EH (cell line): ENCODE measurements at places on chromosomes 5 and 9.

DNA sequence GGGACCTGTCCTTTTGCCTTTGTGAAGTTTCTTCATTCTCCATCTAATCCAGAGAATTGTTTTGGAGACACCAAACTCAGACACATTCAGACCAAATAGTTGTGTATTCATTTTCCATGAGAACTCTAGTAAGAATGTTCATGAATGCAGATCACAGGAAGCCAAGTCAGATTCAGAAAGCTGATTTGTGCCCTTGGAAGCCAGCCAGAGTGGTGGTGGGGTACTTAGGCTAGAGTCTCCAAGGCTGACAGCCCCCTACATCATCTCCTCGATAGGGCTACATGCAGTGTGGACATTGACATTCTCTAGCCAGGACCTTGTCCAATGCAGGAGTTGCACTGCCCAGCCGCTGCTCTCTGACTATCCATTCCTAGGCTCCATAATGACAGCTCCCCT lies 137.6 kb downstream of the UGCG start:
- DNase-seq: peak; percentile 70

DNA sequence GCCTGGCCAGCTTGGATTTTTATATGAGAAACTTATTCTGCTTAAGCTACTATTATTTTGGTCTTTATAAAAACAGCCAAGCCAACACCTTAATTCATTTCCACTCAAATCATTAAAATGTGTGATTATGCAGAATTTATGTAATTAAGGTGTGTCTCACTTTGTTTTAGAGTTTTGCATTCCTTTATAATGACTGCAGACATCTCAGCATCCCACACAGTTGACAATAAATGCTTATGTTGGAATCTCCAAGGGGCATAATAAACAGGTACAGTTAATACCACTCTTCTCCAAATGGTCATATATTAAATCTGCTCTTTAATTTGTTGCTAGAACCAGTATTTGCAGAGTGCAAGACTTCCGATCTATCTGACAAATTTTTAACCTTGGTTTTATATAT lies 34.3 kb downstream of the ARL15 start:
- DNase-seq: no peak

GRCh38 chr9:125749951-125750626 lies 2.9 kb downstream of the PBX3 start:
- peak; percentile 27 for DNase-seq

- no peak for DNase-seq
Measured at GRCh38 chr9:126239515-126239914, 87.1 kb upstream of the MVB12B start.
